NK-92 treated with Interleukin-12 subunit alpha and Interleukin-12 subunit beta, amount 100 ng/mL, for 24 hours (cell line): ENCODE measurements at places on chromosomes 6 and 20.
A peak's percentile ranks its signal among the peaks of the same experiment; 100 is the strongest.

- DNase-seq: no peak
Measured at GRCh38 chr6:156727715-156728385, 49.3 kb upstream of the ARID1B start.

- no peak for DNase-seq
Measured at GRCh38 chr6:209432-210103, 82.7 kb upstream of the DUSP22 start.

- DNase-seq: no peak
Measured at GRCh38 chr20:44706301-44707017, 8.7 kb upstream of the CCN5 start.

DNA sequence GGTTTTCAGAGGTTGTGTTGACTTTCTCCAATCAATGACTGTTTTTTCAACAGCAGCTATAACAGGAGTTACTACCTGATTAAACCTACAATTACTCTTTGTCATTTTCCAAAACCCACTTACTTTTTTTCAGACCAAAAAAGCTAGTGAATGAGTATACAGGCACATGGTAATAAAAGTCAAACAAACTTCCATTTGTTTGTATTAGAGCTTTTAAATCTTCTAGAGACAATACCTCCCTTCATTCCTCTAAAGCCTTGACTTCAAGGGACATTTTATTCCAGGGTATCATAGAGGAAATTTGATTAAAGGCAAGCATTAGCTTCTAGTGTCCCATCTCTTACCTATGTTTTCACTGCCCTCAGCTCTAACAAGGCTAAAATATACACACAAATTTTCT is 52.7 kb downstream of the IL22RA2 start:
- no peak for DNase-seq

- DNase-seq: no peak
Measured at GRCh38 chr6:44667226-44667625, 279.7 kb downstream of the CDC5L start.

- DNase-seq: no peak
Measured at GRCh38 chr20:62350098-62350628, 16.9 kb downstream of the LAMA5 start.

- DNase-seq: no peak
Measured at GRCh38 chr6:18596531-18596835, 209.3 kb downstream of the RNF144B start.

GRCh38 chr6:21323577-21323976 is 270.0 kb upstream of the SOX4 start:
- DNase-seq: no peak

DNA sequence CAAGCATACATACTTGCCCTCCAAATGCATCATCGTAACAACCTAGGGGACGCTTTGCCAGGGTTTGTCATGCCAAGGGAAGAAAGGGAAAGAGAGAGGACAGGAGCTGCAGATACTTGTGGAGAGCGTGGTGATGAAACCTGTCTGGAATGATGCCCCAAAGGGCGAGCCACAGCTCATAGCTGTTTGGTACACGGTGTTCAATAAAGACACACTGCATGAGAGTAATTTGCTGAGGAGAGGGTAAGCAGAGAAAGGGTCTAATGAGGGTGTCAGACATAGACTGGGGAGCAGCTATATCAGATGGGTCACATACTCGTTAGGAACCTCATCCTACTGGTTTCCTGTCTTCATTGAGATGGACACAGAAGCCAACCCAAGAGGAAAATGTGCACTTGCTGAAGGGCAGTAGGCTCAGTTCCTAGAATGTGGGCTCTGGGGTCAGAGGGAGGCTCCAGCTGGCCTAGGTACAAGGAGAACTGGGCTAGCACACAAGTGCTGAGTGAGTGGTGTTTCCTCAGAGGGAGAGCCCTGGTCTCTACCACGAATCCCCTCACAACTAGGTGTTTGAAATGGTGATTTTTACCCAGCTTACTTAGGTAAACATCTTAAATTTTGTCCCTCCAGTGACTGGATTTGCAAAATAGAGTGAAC is 5.2 kb upstream of the FOXO3 start:
- no peak for DNase-seq

DNA sequence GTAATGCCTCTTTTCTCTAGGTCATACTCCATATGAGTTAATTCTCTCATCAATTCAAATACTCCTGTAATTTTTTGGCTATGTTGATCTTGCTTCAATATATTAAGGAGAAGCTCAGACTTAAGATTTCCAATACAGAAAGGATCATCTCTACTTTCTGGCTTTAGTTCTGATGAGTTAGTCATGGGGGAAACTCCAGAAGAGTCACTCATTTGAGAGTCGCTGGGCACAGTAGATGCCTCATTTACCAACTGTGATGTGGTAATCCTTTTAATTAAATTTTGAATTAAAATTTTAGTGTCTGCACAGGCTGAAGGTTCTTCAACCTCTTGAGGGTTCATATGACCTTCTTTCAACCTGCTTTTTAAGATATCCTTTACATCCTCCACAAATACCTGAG is 38.5 kb downstream of the DST start:
- no peak for DNase-seq

GRCh38 chr6:106614166-106614565 is 15.1 kb downstream of the RTN4IP1 start:
- no peak for DNase-seq

DNA sequence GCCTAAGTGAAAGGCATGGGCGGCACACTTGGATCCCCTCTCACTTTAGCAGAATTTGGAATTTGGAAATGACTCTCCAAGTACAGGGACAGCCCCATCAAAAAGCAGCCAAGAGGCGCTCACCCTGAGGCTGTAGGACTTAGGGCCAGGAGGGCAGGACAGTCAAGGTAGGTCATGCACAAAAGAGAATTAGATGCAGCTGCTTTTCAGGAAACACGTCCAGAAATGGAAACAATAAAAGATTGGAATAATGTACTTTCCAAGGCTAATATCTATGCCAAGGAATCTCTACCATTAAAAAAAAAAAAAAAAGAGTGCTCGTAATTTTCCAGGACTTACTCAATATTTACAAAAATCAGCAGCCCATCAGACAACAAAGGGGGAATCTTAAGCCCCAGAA is 19.9 kb downstream of the PREP start:
- DNase-seq: no peak

- DNase-seq: peak; percentile 14
Measured at GRCh38 chr20:13302647-13303450, 81.8 kb downstream of the ISM1 start.

- no peak for DNase-seq
Measured at GRCh38 chr20:20031790-20032189, 14.6 kb downstream of the NAA20 start.

DNA sequence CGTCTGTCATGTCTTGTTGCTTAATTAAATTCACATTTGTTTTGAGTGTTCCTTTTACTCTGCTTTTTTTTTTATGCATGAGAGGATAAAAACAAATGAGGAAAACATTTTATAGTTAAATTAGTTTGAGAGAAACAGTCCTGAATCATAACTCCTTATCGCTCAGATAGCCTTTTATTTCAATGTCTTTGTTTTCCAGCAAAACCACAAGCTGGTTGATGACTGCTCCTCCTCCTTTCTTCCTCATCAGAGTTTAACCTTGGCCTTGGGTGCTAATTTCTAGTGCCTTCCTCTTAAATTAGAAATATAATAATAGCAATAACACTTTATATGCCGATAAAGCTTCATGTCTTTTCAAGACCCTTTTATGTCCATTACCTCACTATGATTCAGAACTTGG is 3.1 kb downstream of the NOX3 start:
- no peak for DNase-seq

GRCh38 chr6:166776571-166776970 is 149.5 kb upstream of the RPS6KA2 start:
- DNase-seq: no peak

GRCh38 chr6:3396503-3397180 is 60.2 kb downstream of the SLC22A23 start:
- DNase-seq: no peak

- DNase-seq: no peak
Measured at GRCh38 chr20:63000036-63000435, 6.7 kb downstream of the BHLHE23 start.

GRCh38 chr6:6686748-6687601 is 98.5 kb downstream of the LY86 start:
- DNase-seq: no peak

GRCh38 chr20:3739054-3739925 is 6.8 kb downstream of the HSPA12B start:
- no peak for DNase-seq

DNA sequence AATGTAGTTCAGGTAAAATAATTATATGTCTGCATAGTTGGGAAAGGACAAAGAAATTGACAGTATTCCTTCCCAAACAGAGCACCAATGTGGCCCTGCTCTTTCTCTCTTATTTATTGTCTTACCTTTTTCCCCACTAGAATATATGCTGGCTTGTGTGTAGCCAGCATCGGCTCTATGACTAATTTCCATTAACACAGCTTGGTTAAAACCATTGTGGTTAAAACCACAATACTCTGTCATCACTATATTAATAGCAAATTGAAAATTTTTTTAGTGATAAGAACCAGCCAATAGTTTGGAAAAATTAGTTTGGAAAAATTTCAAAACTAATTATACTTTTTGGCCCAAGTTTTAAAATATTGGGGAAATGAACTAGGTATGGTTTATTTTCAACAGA is 535.1 kb downstream of the UTRN start:
- DNase-seq: no peak

DNA sequence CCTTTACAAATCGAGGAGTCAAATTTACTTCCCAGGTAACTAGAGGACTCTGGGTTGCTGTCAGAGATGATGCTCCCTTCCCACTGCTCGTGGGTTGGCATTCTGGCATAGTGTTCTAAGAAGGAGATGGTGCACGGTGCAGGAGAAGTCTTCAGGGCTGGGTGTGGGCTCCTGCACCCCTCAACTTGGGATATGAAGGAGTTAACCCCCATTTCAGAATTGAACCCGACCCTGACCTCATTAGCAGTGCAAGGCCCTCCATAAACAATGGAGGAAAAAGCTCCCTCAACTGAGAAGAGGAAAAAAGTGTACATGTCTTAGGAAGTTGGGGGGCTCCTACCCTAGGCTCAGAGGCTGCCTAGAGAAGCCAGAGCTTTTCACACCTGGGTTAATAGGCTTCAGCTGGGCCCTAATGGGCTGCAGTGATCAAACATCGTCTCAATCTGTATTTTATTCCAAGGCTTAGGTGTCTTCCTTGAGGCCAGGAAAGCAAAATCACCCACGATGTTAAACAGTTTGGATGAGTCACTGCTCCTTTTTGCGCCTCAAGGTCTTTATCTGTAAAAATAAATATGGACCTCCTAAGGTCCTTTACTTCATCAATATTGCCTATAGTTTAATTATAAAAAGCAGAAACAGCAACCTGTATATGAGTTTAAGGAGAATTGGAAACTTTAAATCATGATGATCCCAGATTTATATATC is 29.4 kb downstream of the TFAP2B start:
- DNase-seq: no peak

GRCh38 chr6:24391756-24392405 is 10.9 kb upstream of the MRS2 start:
- no peak for DNase-seq

DNA sequence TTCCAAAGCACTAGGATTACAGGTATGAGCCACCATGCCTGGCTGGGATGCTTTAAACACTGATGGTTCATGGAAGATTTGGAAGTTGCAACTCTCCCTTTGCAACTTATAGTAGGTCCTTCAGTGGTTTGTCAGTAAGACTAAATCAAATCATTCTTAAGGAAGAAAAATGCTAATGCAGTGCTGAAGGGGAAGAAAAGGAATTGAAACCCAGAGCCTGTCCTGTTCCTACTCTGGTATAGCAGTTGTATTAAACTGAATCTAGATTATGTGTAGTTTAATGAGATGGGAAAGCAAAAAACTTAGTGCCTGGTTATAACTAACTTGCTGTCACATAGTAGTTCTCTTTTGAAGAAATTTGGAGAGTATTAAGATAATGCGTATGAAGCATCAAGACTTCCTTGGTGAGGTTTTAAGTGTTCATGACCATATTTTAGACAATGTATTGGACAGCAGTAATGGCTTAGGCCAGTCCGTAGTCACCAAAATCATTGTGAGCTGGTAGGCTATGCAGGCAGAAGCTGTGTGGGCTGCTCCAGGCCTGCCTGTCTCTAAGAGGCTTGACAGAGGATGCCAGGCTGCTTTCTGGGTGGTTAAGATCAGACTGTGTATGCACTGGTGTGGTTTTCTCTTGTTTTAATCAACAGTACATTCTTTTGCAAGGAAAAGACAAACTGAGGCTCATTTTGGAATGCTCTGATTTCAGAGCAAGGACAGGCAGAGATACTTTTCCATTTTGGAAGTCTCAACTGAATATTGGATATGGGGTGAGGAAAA is 14.0 kb downstream of the PAQR8 start:
- no peak for DNase-seq

GRCh38 chr6:21604081-21604480 is 10.5 kb downstream of the SOX4 start:
- no peak for DNase-seq

DNA sequence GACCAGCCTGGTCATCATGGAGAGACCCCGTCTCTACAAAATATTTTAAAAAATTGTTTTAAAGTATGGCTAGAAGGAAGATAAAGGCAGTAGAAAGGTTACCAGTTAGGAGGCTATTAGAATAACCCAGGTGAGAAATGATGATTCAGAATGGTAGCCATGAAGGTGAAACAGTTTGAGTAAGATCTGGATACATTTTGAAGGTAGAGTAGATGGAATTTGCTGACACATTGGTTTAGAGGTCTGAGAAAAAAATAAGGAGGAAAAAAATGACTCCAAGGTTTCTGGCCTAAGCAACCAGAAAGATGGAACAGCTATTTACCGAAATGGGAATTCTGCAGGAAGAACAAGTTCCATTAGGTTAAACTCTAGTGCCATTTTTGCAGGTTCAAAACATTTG is 167.9 kb upstream of the TAB2 start:
- DNase-seq: no peak

DNA sequence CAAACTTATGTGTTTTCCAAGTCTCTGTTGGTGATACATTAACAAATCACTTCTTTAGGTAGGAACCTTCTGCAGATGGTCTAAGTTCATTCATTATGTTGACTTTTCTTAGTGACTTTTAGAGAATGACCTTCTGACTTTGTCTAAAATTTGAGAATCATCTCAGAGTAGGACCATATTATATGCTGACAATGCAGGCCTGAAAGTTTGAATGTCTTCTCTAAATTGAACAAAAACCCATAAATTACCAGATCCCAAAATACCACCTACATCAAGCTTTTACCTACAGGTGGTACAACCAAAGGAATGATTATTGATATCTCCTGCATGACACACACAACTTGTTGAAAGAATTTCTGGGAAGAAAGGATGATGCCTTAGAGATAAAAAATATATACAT is 191.5 kb downstream of the SOD2 start:
- no peak for DNase-seq

- no peak for DNase-seq
Measured at GRCh38 chr6:34052918-34053608, 92.8 kb downstream of the GRM4 start.

- DNase-seq: no peak
Measured at GRCh38 chr6:81241126-81242041, 511.1 kb downstream of the TENT5A start.

- no peak for DNase-seq
Measured at GRCh38 chr6:137497721-137498463, 3.7 kb upstream of the OLIG3 start.

GRCh38 chr6:26534681-26535465 is 3.3 kb upstream of the HMGN4 start:
- no peak for DNase-seq

GRCh38 chr20:23794065-23794464 is 32.5 kb downstream of the CST2 start:
- DNase-seq: no peak
